Urinary bladder (tissue), 4 donors: ENCODE measurements at places on chromosomes 1 and 21.

- DNase-seq, result no peak
Observed at GRCh38 chr21:45151445-45152160, 77.2 kb downstream of the ADARB1 start.

- DNase-seq, result no peak
Observed at GRCh38 chr1:7026169-7026568, 240.9 kb downstream of the CAMTA1 start.

- no peak for DNase-seq
Observed at GRCh38 chr1:46503421-46503820, 13.8 kb downstream of the DMBX1 start.

DNA sequence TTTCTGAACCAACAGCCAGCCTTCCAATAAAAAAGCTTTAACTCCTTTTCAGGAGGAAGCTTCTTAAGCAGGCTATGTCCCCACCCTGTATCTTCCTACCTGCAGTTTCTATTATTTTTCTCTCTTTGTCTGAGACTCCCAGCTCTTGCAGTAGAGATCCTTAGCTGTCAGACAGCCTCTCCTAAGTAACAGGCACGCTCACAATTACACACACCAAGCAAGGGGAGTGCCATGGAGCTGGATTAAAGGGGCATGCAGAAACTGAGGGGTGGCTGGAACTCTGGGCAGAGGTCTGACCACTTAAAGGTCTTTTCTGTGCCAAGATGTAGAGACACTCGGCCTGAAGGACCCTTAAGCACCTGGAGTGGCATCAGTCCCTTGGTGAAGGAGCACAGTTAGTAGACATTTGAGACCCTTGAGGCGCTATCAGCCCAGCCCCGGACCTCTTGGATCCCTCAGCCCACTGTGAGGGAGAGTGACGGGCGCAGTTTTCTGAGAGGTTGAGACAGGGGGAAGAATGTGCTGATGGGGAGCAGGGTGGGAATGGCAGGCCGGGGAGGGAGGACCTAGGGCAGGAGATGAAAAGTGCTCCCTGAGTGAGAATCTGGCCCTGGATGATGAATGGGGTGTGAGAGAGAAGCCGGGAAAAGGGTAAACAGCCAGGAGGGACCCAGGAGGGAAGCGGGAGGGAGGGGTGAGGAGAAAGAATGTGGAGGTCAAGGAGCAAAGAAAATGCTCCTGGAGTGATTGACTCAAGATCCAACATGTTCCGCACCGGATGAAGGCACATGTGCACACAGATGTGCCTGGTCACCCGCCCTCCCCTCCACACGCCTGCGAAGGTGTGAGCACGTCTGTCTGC lies 13.3 kb downstream of the PLXNA2 start:
- DNase-seq, result no peak

DNA sequence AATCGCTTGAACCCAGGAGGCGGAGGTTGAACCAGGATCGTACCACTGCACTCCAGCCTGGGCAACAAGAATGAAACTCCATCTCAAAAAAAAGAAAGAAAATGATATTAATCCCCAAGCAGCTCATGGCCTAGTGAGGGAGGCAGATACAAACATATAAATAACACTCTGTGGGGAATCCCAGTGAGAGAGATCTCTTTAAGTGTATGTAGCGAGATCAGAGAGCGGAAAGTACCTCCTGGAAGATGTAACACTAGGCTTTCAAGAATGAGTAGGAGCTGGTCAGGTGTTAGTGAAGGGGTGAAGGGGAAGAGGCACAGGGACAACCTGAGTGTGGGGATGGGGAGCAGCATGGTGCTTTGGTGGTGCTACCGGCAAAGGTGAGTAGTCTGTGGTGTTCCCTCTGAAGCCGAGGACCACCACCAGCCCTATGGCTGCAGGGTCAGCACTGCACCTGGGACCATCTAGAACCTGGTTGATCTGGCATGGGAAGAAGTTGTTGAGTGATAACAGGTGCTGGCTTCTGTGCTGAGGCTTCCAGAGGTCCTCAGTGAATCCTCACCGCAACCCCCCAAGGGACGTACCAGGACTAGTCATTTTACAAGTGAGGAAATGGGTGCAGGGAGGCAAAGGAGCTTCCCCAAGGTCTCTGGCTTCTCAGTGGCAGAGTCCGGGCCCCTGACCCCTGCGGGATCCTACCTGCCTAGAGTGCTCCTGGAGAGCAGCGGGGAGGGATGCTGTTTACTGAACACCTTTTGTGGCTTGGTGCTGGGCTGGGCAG lies 367.6 kb upstream of the VAMP3 start:
- DNase-seq, result no peak

GRCh38 chr21:34519016-34519415 lies 7.0 kb upstream of the KCNE1 start:
- DNase-seq, result no peak

DNA sequence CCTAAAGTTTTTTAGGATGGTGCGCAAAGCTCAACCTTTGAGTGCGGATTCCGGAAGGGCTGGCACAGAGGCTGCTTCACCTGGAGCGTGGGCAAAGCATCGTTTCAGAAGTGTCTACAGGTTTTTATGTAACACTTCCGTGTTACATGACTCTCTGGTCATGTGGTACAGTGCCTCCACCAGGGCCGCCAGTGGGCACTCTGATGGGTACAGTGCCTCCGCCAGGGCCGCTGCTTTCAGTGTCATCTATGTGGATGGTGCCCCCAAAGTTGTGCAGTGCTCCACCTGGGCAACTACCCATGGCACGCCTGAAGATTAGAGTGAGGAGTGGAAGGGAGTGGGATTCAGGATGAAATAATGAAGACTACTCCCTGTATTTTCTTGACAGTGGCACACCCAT lies 101.4 kb upstream of the C1orf174 start:
- DNase-seq, result no peak

DNA sequence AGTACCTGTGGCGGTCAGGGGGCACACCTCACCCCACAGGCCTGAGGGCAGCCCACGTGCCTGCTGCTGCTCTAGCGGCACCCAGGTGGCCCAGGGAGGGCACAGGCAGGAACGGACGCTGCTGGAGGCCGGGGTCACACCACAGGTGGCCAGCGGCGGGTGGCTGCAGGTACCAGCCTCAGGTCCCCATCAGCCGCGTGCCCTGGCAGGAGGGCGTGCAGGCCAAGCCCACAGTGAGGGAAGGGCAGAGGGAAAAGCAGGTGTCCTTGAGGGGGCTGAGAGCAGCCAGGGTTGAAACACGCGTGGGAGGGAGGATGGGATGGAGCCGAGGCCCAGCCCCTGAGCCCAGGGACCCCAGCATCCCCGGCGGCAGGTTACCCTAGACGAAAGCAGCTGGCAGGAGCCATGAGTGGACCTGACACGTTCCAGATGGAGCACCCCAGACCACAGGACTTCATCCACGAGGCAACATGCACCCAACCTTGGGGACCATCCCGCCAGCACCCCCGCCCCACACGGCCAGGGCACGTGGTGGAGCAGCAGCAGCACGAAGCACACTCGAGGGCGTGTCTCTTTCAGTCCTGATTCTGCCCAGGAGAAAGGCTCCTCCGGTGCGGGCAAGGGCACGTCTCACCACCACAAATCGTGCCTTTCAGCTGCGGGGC lies 3.7 kb downstream of the SLC19A1 start:
- no peak for DNase-seq

DNA sequence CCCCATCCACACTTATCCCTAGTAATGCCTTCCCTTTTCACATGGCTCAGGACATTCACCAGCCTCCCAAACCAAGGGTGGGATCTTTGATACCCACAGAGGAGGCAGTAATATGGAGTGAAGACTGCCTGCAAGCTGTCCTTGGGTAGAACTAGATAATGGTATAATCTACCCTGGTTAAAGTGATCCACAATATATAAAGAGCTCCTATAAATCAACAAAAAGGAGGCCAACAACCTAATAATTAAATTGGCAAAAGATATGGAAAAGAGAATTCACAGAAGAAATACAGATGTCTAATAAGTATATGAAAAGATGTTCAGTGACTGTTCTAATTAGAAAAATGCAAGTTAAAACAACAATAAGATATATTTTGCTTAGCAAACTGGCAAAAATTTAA lies 30.7 kb upstream of the SPOCD1 start:
- no peak for DNase-seq

DNA sequence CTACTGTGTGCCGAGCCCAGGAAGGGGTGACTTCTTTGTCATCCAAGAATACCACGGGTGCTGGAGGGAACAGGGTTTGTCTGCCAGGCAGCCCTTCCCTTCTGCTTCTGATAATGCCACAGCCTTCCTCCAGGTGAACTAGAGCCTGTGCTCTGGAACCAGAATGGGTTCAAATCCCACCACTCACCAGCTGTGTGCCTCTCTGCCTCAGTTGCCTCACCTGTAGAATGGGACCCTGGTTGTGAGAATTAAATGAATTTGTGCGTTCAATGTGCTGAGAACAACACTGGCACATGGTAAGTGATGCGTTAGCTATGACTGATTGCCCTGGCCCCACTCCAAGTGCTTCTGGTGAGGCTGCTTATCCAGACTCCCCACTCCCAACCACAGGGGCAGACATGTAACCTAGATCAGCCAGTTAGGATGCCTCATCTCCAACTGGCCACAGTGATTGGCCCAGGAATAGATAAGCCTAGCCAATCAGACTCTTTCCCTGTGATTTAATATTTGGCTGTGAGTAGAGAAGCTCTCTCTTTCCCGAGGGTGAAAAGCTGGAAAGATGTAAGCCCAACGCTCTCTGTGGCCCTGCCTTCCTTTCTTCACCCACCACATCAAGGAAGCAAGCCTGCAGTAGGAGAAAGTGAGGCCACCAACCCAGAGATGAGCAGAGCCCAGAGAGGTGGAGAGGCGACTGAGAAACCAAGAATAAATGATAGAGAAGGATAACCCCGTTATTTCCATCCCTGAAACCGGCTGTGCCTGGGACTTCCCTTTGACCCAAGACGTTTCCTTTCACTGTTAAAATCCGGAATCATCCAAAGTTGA lies 20.8 kb upstream of the LAPTM5 start:
- DNase-seq, result no peak

- DNase-seq, result no peak
Observed at GRCh38 chr1:233448109-233448689, 120.7 kb downstream of the MAP3K21 start.

GRCh38 chr1:2506007-2506860 lies 20.2 kb downstream of the PANK4 start:
- DNase-seq, result no peak

DNA sequence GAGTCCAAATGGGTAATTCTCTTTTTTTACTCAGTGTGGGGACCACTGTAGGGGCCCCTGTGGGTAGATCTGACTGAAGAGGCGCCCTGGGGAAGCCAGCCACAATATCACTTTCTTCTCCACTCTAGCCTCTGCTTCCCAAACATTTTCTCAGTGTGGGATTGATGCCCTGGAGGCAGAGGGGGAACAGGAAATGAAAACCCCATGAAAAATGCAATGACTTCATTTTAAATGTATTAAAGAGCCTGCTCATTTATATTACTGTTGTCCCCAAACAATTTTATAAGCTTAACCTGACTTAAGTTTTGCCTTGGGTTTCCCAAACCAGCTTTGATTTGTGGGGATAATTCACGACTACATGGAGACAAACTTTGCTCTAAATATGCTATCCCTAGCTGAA lies 181.9 kb downstream of the C1orf94 start:
- no peak for DNase-seq

- DNase-seq, result no peak
Observed at GRCh38 chr1:83761167-83762038, 237.5 kb downstream of the TTLL7 start.

GRCh38 chr1:90339811-90340210 lies 344.9 kb downstream of the ZNF326 start:
- DNase-seq, result no peak

GRCh38 chr1:165828103-165828668 lies 772 bp downstream of the UCK2 start:
- DNase-seq, result no peak

GRCh38 chr1:217472915-217473314 lies 158.0 kb downstream of the GPATCH2 start:
- DNase-seq, result no peak

- no peak for DNase-seq
Observed at GRCh38 chr1:7224081-7224534, 438.9 kb downstream of the CAMTA1 start.

- DNase-seq, result no peak
Observed at GRCh38 chr1:70487459-70487815, 76.4 kb downstream of the CTH start.

- DNase-seq, result no peak
Observed at GRCh38 chr1:201893431-201893830, 4.7 kb downstream of the SHISA4 start.

DNA sequence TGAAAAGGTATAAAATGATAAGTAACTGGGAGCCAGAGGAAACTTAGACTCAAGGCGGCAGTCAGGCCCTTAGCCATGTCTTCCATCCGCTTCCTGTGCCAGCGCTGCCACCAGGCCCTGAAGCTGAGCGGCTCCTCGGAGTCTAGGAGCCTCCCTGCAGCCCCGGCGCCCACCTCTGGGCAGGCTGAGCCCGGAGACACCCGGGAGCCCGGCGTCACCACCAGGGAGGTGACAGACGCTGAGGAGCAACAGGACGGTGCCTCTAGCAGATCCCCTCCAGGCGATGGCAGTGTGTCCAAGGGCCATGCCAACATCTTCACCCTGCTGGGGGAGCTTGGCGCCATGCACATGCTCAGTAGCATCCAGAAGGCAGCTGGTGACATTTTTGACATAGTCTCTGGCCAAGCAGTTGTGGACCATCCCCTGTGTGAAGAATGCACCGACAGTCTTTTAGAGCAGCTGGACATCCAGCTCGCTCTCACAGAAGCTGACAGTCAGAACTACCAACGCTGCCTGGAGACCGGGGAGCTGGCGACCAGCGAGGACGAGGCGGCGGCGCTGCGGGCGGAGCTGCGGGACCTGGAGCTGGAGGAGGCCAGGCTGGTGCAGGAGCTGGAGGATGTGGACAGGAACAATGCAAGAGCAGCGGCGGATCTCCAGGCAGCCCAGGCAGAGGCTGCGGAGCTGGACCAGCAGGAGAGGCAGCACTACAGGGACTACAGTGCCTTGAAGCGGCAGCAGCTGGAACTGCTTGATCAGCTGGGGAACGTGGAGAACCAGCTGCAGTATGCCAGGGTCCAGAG lies at the start of gene BECN2:
TSS of gene BECN2 (plus strand) at position 76 of the 803 bp plus-strand sequence. CDS start at position 76, 0 bp downstream.
- DNase-seq, result no peak

DNA sequence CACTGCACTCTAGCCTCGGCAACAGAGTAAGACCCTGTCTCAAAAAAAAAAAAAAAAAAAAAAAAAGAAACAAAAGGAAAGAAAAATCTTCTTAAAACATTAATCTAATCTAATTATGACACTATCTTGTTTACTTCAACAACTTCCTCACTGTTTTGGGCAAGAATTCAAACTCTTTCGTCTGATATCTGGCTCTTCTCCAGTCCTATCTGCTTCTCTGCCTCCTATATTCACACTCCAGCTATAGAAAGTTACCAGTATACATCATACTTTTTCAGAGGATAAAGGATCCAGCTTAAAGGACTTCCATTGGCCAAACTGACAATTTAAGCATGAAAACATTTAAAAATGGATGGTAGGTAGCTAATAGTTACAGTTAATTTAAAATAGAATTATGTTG lies 47.3 kb downstream of the EIF2B3 start:
- no peak for DNase-seq

DNA sequence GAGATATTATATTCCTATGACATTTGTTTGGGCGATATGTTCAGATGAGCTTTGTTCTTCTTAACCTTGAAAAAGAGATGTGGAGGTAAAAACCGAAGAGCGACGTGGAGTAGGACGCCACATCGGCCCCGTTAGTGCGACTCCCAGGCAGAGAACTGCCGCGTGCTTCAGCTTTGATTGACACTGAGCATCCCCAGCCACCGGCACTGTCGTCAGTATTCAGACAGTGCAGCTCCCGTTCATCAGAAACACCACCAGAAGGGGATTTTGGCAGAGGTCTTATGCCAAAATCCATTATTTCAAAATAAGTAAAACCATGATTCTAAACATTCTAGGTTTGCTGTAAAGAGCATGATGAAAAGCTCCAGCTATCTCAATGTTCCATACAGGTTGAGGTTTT lies 66.5 kb downstream of the AGPAT3 start:
- DNase-seq, result no peak
